ENCODE measurements at places on chromosomes 2 and 18.

DNA sequence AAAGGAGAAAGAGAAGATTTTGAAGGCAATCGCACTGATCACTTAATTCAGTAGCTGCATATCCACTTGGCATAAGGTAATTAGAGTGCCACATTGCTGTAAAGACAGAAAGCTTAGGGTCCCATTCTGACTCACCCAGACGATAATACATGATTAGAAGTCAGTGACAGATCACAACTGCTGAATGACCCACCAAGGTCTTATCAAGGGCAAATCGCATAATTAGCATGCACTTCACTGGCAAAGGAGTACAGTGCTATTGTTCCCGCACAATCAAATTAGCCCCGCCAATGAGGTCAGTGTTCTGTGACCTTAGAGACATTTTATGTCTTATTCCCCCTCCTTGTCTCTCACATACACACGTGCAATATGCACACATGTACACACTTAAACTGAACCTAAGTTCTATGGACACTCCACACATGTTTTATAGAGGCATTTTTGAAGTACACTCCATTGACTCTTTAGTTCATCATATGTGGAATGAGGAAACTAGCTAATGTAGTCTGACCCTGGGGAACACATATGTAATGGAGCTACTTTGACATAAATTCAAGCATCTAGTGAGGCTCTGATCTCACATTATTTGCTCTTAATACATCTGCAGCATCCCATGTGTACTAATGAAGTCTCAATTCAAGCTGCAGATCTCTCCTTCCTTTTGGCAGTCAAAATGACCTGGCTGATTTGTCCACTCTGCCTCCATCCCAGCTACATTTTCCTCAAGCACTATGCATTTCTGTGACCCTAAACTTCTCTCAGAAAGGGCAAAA lies 673.8 kb upstream of the FANCL start:
- no peak for DNase-seq

DNA sequence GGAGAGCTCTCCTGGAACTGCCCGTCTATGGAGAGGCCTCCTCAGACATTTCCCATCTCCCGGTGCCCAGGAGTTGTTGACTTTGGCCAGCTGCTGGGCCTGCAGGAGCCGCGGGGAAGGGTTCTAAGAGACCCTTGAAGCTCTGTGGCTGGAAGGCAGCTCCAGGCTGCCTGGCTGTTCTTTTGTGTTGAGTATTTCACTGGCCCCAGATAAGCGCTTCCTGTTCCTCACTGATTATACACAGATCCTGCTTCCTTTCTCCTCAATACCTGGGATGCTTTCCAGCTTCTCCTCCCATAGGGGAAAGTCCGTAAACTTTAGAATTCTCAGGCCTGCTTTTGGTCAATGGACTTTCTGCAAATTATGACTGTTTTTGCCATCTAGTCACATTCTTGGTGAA lies 57.8 kb downstream of the TGOLN2 start:
- no peak for DNase-seq

DNA sequence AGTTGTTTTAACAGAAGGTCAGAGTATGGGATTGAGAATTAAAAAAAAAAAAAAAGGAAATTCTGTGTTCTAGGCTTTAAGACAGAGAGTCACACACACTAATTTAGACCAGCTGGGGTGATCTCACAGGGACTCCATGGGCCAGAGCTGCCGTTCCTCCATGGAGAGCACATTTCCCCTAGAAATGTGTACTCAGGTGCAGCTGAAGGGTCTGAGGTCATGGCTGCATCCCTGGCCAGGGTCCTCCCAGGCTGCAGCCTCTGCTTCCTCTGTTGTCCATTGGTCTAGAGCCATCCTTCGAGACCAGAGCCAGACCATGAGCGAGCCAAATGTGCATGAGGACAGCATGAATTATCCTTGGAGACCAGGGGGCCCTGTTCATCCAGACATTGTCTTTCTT lies 190.1 kb upstream of the TNP1 start:
- DNase-seq = no peak

GRCh38 chr2:72745679-72746368 lies 80.0 kb downstream of the EXOC6B start:
- no peak for DNase-seq

GRCh38 chr2:85668009-85668856 lies at the start of gene SFTPB:
TSS of gene SFTPB (minus strand) at chr2:85668199. CDS start at chr2:85668183, 16 bp downstream.
- no peak for DNase-seq

All from HL-60 (cell line).